ENCODE measurements at places on chromosomes 5 and 9. TPM values are rescaled to one million over a fixed set of nuclear protein-coding genes. Genes with fewer than 3 reads are reported as not detected.

The ALG2 gene
- total RNA-seq, result 64.4 TPM

The LIFR gene
- 120 TPM for total RNA-seq

The PDLIM4 gene
- total RNA-seq, result 35.9 TPM

The PCDHGA3 gene
- total RNA-seq, result 1.3 TPM

The PIP5K1B gene
- 38.3 TPM for total RNA-seq

The GPR21 gene
- total RNA-seq, result 0.97 TPM

The IL3 gene
- total RNA-seq, result not detected

The DDX46 gene
- total RNA-seq, result 28.2 TPM

- DNase-seq, result no peak
Measured at GRCh38 chr9:126902210-126902609, 12.4 kb upstream of the RALGPS1 start.

DNA sequence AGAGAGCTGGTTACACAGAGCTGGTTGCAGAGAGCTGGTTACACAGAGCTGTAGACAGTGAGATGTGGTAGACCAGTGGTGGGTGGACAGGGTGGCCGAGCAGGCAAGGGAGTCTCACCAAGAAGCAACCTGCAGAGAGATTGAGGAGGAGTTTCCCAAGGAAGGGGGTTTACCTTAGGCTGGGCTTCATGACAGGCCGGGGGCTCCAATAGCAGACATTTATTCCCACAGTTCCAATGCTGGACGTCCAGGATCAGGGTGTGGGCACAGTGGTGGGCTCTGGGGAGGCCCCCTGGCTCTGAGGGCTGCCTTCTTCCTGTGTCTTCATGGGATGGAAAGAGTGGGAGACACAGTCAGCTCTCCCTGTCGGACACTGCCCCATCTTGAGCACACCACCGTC lies 386.9 kb upstream of the IRX4 start:
- no peak for DNase-seq

DNA sequence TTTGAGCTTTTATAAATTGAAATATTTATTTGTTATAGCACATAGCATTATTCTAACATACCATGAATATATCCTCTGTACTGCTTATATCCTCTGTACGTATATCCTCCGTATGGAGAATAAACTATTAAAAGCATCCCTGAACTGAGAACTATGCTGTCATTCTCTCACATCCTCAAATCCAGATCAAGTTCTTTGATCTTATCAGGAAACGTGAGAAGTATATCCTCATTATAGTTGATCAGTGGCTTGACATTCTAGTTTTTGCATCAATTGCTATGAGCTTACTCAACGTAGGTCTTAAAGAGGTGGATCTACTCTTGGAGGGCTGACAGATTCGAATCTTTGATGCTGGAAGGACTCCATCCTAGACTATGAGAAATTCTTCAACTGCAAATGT lies 37.4 kb downstream of the IL7R start:
- no peak for DNase-seq

- DNase-seq, result no peak
Measured at GRCh38 chr5:140341591-140341990, 4.8 kb downstream of the HBEGF start.

GRCh38 chr5:97547430-97547829 lies 364.4 kb upstream of the RIOK2 start:
- DNase-seq, result no peak

DNA sequence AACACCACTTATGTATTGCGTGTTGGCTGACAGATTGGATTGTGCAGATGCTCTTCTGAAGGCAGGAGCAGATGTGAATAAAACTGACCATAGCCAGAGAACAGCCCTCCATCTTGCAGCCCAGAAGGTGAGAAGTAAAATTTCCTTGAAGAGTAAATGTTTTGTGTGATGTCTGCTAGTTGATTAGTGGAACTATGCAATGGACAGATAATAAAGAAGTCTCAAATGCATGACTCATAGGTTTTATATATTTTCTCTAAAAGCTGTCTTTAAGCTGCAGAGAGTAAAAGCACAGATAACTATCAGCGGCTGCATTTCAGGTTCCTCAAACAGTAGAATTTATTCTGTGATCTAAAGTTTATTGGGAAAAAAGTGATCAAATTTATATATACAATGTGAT lies 27.4 kb downstream of the INVS start:
- no peak for DNase-seq

DNA sequence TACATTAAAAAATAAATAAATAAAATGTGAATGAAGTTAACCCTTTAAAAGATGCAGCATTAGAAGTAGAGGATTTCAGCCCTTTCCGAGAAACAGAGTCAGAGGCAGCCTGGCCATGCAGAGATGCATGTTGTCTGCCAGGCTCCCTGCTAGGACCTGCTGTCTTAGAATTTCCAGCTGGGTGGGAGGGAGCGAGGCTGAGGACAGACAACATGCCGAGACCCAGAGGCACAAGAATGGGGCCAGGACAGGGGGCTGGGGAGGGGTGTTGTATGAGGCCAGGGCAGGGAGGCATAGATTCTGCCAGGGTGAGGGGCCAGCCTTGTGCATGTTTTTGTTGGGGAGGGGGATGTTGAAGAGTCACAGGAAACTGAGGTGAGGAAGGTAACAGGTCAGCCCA lies 68.6 kb upstream of the NEURL1B start:
- DNase-seq, result no peak

DNA sequence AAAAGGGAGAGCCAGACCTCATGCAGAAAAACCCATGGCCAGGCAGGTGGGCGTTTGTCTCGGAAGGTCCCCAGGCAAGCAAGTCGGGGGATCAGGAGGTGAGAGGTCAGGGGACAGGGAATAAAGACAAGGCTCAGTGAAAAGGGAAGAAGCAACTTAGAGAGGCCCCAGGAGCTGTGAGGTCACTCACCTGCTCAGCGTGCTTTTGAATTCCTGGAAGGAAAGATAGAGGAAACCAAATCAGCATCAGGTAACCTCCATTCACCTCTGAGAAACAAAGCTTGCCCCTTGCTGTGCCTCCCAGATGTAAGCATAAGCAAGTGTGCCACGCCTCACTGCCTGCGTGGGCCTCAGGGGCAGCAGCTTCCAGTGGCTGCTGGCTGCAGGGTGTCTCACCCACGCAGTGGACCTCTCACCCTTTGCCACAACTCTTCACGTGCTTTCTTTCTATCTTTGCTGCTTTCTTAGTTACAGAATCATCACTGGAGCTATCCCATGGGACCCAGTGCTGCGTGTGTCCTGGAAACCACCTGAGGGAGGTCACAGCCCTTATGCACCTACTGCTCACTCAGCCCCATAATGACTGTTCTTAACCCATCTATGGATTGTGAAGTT lies 6.0 kb downstream of the TRIM7 start:
- DNase-seq, result no peak

DNA sequence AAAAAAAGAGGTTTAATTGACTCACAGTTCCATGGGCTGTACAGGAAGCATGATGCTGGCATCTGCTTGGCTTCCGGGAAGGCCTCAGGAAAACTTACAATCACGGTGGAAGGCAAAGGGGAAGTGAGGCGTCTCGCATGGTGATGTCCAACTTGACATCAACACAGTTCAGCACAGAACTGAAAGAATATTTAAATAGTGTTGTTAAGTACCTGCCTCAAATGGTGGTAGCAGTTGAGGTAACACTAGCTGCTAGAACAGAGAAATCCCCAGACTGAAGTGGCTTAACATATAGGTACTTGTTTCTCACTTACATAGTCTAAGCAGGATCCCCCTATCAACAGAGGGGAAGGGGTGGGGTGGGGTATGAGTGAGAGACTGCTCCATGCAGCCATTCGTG lies 141.6 kb downstream of the DROSHA start:
- DNase-seq, result no peak

DNA sequence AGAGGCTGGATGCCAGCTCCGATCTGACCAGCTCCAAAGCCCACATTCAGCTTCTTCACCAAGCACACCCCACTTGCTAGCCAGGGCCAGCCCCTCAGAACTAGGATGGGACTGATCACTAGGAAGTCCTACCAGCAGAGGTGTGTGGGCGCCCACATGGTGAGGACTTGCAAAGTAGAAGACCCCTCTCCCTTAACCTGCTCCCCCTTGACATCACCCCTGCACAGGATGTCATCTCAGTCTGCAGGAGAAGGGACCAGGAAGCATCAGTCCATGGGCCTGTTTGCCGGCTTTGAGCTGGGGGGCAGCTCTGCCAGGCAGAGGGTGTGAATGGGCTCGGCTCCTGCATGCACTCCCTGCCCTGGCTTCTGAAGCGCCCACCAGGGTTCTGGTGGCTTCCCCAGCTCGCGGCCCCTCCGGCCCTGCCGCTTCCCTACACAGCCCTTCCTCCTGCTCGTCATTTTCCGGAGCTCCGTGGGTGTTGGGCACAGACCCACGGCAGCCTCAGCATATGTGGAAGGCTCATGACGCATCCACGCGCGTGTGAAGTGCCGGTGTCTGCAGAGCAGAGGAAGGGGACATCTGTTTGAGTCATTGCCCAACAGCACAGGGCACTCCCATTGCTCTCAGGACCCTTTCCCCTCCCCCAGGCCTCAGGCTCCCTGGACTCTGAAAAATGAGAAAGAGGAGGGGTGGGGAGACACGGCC lies 3.7 kb upstream of the FAM78A start:
- no peak for DNase-seq

DNA sequence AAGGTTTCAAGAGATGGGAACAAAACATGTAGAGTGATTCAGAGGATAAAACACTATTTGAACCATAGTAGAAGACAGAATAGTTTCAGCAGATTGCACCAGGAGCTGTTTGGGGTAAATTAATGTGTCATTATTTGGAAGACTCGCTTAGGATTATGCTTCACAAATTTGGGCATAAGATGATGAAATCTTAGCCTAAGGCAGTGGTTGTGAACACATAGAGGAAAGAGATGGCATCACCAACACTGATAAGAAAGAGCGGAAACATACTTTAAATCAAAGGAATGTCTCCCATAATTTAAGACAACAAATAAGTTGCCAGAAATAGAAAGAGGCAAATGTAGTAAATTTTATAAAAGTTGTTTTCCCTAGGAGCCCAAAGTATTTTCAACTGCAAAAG lies 66.1 kb upstream of the TBCA start:
- DNase-seq, result no peak

- no peak for DNase-seq
Measured at GRCh38 chr5:151900891-151901290, 23.8 kb downstream of the GLRA1 start.

GRCh38 chr5:109805883-109806282 lies 116.2 kb downstream of the MAN2A1 start:
- DNase-seq, result no peak

- DNase-seq, result no peak
Measured at GRCh38 chr5:151881621-151882225, 42.9 kb downstream of the GLRA1 start.

- no peak for DNase-seq
Measured at GRCh38 chr9:77516781-77517180, 131.3 kb downstream of the GNA14 start.

DNA sequence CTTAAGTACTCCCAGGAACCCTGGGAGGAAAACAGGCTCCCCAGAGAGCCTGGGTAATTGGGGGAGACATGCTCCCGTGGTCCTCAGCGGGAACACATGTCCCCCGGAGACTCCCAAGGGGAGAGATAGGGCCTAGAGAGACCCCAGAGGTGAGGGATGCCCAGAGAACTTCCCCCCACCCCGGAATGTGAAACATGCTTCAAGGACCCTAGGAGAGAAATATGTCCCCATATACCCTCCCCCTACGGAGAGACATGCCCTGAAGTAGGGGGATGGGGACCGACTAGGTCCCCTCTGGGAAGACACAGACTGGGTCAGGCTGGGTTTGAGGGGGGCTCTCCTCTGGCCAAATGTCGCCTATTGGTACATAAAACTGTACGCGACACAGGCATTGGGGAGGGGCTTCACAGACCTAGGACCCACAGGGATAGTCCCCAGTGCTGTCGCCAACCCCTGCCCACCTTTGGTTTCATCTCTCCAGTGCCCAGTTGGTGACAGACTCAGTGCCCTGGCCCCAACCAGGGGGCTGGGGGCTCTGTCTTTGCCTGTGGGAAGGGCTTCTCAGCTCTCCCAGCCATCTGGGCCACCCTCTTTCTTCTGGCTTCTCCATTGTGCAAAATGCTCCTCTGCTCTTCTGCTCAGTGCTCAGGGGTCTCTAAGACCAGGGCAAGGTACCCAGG lies 26.9 kb downstream of the PCDH1 start:
- no peak for DNase-seq

DNA sequence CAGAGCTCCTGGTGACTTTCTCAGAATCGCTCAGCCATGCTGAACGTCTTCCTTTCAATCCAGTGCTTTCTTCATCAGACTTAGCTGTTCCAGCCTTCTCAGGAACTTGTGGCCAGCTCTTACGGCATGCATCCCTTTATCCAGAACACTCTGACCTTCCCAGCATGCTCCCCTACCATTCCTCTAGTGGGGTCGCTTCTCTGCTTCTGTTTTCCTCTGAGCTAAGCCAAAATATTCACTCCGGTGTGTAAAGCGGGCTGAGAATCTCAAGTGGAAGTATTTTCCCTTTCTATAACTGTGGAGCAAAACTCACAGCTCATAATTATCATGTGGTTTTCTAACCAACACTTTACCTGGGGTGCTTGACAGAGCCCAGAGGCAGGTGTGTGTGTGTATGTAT lies 6.2 kb downstream of the DCANP1 start:
- no peak for DNase-seq

DNA sequence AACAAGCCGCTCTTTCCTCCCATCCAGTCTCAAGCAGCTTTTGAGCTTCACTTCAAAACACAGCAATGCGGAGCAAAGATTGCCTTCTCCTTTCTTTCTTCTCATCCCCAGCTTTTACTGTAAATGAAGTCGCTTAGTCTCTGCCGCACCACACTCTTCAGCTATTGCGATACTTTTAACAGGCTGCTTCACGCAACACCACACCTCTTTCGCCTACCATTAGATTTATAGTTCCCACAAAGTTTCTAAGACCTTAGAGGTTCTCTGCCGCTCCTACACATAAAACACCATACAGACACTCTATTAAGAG lies 711 bp downstream of the PGGT1B start:
- DNase-seq, result no peak

GRCh38 chr9:75953218-75953617 lies 62.7 kb downstream of the PCSK5 start:
- DNase-seq, result no peak

- no peak for DNase-seq
Measured at GRCh38 chr5:164561933-164562872, 1056.8 kb downstream of the MAT2B start.

GRCh38 chr9:23577611-23578010 lies 248.4 kb downstream of the ELAVL2 start:
- DNase-seq, result peak; percentile 9

GRCh38 chr9:8880060-8880459 lies 1080.5 kb upstream of the DMAC1 start:
- DNase-seq, result no peak

GRCh38 chr5:158676642-158677469 lies 422.9 kb downstream of the EBF1 start:
- no peak for DNase-seq
